ENCODE measurements at places on chromosomes 12 and 14.

DNA sequence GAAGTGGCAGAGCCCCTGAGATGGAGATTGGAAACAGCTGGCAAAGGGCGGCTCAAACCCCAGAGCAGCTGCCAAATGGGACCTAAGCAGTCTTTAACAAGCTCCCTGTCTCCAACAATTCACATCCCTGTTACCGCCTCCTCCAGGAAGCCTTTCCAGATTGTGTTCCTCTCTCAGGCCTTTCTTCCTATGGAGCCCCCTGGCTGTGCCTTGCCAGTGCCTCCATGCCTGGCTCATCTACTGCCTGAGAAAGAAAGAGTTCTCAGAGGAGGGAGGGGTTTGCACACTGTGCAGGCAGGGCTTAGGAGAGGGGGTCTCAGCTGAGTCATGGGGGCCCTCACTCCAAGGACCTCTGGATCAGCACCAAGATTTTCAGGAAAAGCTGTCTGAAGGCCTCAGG is 8.8 kb upstream of the KRT74 start:
- DNase-seq: no peak

DNA sequence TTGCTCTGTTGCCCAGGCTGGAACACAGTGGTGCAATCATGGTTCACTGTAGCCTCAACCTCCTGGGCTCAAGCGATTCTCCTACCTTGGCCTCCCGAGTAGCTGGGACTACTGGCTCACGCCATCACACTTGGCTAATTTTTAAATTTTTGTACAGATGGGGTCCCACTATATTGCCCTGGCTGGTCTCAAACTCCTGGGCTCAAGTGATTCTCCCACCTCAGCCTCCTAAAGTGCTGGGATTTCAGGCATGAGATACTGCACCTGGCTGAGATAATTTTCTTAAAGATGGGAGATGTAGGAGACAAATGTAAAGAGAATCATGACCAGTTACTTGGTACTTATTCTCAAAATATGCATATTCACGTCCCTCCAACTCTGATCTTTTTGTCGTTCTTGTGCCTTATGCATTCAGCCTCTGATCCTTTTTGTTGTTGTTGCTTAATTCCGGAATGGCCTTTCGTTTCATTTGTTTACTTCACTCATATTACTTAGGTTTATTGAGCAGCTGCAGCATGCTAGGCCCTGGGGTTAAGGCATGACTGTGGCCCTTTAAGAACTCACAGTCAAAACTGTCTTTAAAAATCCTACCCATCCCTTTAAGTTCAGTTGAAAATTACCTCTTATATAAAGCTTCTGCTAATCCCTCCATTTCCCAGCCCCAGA is 8.9 kb downstream of the RBMS2 start:
- no peak for DNase-seq

GRCh38 chr12:124592050-124592449 is 24.6 kb upstream of the NCOR2 start:
- no peak for DNase-seq

GRCh38 chr14:104855532-104856090 is 9.5 kb upstream of the CEP170B start:
- no peak for DNase-seq

DNA sequence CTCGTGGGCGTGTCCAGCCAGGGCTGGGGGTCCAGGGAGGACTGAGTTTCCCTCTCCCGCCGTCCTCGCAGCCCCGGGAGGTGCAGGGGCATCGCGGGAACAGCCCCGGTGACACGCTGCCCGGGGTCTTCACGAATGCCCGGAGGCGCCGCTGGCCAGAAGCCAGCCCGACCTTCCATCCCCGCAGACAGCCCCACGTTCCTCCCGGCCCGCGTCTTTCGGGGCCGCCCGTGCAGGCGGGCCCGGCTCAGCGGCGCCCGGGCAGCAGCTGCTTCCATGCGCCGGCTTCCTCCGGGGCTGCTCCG is 827 bp upstream of the TEDC1 start:
- DNase-seq: no peak
